ENCODE measurements at places on chromosomes 16 and 17. TPM values are rescaled to one million over a fixed set of nuclear protein-coding genes. Genes with fewer than 3 reads are reported as not detected.

ZSCAN10 gene
- not detected for total RNA-seq

KRT36 gene
- total RNA-seq, result not detected

SLC47A1 gene
- total RNA-seq, result 17.0 TPM

GRCh38 chr17:68289473-68289872 lies 1.5 kb downstream of the SLC16A6 start:
- no peak for DNase-seq

- DNase-seq, result no peak
Measured at GRCh38 chr17:12041312-12041711, 20.6 kb downstream of the MAP2K4 start.

GRCh38 chr16:75298267-75298666 lies 46.8 kb upstream of the BCAR1 start:
- DNase-seq, result no peak

DNA sequence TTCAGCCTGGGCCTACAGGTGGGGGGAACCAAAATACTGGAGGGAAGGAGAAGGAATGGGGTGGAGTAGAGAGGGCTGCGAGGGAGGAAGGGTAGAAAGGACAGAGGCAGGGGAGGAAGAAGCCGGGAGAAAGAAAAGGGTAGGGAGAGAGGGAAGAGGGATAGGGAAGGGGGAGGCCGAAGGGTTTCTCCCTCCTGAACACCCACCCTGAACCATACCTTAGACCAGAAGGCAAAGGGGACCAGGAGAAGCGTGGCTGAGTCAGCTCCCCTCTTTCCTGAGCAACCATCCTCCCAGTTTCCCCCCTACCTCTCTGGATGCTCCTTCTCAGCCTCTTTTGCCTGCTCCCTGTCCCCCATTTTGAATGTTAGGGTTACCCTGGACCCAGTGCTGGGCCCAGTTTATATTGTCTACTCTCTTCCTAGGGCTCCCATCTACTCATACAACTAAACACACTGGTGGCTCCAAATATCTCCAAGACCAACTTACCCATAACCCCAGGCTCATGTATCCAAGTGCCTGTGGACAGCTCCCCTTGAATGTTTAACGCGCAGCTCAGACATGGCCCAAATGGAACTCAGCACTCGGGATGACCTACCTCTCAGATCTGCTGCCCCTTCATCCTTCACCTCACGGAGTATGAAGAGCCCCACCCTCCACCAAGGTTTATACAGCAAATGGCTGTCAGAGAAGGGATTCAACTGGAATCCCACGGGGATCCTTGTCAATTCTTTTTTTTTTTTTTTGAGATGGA lies 7.8 kb downstream of the TSPOAP1 start:
- DNase-seq, result no peak

All from SK-MEL-5 (cell line).